ENCODE measurements at places on chromosomes 1 and 21.

DNA sequence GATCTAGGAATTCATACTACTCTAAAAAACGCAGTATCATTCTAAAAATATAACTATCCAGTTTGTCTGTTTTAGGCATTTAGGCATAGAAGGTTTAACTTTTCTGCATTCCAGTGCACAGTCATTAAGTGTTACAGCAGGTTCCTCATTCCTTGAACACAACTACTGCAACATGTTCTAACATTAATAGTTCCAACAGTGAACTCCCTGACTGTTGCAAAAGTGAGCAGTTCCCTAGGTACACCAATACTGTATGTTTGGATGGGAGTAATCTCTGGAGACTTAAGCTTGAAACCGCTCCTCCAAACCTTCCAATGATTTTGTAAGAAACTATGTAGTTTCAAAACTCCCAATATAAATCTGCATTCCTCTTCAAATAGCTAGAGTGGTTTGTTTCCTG, 46.2 kb downstream of the UCHL5 start:
- no peak for DNase-seq

DNA sequence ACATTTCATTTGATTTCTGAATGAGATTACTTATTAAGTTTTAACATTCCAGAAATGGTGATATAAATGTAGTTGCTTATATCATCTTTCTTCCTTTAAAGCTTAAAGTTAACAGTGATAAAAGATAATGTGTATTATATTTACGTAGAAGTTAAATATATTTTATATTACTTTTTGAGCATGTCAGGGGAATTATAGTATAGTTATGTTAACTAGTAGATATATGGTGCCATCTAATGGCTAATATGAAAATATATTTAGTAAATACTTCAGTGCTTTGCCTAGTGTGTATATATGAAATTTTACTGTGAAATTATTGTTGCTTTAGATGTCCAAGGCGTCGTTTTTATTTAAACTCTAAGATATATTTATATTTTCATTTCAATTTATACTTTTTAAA, 51.5 kb downstream of the SYT14 start:
- no peak for DNase-seq

DNA sequence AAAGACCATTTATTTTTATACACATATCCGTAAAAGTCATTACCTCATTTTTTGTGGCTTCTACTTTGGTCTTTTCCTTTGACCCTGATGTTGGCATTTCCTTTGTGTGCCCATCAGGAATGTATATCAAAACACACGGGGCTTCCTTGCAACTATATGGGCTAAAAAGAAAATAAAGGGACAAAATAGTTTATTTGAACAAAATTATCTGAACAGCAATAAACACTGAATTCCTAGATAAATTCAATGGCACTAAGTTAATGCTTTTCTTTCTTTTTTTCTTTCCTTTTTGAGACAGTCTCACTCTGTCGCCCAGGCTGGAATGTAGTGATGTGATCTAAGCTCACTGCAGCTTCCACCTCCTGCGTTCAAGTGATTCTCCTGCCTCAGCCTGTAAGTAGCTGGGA, 45.2 kb downstream of the EPRS1 start:
- DNase-seq = no peak

DNA sequence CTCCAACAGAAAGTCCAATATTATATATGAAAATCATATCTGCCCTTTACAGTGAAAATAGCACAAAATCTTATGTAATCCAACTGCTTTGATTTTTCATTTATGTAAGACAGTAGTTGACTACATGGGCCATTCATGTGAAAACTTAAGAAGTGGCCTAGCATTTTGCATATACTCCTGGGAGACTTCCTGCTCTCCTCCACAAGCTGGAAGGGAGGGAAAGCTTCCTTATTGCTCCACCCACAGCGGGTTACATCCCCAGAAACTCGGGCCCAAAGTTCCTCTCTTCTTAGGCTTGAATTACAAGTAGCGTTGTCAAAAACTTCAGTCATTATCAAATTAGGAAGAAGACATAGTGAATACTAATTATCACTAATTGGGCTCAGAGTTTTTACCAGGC, 29.2 kb downstream of the FYB2 start:
- DNase-seq = no peak

- DNase-seq = no peak
These were observed 801.7 kb upstream of the PRMT6 start for GRCh38 chr1:106254748-106255147.

- no peak for DNase-seq
These were observed 8.7 kb downstream of the ITSN1 start for GRCh38 chr21:33650929-33651509.

DNA sequence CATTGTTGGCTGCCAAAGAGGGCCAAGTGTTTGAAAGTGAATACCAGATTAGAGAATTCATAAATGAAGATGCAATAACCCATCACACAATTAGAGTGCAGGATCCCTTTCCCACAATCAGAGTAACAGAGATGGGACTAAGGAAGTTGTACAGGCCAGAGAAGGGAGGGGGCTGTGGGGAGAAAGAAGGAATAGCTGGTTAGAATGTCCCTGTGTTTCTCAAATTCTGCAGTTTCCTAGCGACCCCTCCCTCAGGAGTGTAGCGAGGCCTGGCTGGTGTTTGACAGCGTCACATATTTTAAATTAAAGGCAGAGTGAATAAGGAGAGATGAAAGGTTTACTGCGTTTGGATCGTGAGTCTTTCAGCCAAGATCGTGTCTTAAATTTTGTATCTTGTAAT, 58.1 kb downstream of the GALNT2 start:
- no peak for DNase-seq

DNA sequence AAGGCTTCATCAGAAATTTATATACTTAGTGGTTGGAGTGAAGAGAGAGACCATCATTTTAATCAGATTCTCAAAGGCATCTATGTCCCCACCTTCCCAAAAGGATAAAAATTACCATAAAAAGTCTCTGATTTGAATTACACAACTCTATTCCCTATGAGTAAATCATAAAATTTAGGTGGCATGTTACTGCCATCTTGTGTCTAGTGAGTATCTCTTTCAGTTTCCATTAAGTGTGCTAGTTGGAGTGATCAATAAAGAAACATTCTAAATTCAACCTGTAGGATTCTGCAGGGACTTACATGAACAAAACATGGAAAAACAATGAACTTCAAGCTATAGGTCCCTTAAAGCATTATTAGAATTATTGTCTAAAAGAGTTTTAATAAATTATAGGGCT, 655.4 kb downstream of the LTN1 start:
- DNase-seq = no peak

- DNase-seq = peak; percentile 72
These were observed 3.2 kb downstream of the ATP1B1 start for GRCh38 chr1:169109561-169110134.

DNA sequence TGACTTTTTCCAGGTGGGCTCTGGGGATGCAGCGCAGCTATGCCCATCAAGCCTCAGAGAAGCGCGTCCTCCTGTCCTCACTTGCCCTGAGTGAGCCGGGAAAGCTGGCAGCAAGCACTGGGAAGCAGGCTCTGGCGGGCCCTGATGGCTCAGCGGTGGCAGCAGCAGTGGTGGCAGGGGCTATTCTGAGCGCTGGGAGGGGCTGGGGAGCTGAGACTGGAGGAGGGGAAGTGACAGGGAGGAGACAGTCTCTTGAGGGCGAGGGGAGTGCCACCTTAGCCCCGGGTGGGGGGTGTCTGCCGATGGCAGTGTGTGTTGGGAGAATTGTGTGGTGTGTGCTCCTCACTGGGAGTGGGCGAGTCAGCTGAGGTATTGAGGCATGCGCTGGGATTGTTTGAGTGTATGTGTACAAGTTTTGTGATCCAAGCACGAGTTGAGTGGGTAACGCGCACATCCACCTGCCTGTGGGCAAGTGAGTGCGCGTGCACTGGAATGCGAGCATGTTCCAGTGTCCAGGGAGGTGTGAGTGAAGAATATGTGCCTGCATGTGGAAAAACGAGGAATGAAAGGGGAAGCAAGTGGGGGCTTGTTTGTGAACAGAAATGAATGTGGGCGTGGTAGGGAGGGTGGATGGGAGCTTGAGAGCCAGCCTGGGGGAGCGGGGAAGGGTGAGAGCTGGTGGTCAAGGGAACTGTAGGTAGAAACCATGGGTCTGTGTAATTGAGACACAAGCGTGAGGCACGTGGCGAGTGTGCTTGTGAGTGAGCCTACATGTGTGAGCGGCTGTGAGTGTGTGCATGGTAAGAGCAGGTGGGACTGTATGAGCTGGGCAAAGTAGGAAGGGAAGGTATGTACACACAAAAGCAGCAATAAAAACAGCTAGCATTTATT, 2.9 kb upstream of the FOXO6 start:
- DNase-seq = peak; percentile 42

GRCh38 chr1:10495475-10495817, 20.7 kb downstream of the PEX14 start:
- peak; percentile 38 for DNase-seq

GRCh38 chr1:151288502-151288901, 6.4 kb downstream of the ZNF687 start:
- DNase-seq = no peak

DNA sequence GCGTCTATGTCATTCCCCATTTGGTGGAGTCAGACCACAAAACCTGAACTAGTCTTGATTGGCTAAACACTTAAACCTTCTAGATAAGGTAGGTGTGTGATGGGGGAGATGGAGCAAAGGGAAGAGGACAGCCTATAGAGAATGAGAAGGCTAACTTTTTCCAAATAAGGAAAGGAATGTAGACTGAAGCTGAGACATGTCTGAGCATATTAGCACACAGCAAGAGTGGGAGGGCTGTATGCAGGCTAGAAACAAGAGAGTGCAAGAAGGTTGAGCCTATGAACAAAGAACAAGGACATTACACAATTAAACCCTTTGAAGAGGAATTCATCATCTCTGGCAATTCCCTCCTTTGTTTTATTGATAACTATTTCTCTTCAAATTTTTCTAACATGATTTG, 89.2 kb upstream of the OLFM3 start:
- no peak for DNase-seq

GRCh38 chr1:201711811-201712210, 117.1 kb upstream of the IPO9 start:
- DNase-seq = no peak

- DNase-seq = no peak
These were observed 76.5 kb downstream of the ACTL8 start for GRCh38 chr1:17831597-17831996.

DNA sequence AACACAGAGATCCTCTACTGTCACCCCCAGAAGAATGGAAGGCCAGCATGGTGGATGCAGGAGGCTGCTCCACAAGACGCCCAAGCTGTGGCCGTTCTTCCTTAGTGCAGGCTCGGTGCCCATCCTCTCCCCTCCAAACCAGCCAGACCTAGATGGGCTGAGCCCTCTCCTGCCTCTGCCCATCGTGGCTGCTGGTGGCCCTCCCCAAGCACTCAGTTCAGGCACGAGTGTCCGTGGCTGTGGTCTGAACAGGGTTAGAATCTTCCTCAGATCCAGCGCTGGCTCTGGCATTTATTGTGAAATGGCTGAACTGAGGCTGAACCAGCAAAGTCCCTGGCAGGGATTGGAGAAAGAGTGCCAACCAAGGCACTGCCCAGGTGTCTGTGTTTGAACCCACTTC, 59.5 kb downstream of the TRIM11 start:
- DNase-seq = no peak

DNA sequence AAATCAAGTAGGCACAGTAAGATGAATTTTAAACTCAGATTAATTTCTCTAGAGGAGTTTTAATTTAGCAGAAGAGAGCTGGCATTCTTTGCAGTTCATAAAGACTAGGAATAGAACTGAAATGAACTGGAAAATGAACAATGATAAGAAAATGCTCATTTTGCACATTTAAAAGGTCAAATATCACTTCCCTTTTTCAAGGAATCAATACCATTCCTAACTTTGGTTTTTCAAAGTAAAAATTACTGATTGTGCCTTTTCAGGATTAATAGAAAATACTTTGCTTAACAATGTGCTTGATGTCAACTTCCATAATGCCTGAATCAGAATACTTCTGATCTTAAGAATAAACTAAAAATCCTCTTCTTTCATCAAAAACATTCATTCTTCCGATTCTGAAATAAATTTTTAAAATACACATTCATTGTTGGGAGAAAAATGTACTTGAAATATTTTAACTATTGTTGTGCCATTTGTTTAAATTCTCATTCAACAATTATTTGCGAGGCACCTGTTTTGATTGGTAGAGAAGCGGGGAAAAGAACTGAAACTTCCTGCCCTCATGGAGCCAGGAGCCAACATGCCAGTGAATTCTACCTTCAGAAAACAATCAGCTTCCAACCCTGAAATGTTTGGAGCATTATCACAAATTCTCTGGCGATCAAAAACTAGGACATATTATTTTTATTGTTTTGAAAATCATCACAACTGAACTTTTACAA, 2.1 kb downstream of the SCAF4 start:
- no peak for DNase-seq

DNA sequence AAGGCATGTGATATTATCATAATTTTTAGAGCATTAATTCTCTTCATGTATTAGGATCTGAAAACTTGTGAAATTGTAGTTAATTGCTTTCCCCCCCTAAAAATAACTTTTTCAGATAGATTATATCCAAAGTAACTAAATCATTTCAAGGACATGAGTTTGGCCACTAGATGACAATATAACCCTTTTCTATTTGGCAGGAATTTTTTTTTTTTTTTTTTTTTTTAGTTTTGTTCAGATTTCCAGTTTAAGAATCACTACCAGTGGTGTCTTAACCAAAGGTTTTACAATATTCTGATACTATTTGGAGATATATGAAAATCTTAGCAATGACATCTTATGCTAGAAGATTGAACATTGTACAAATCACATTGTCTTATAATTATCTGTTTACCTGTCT, 370.8 kb downstream of the AMY1C start:
- no peak for DNase-seq

- no peak for DNase-seq
These were observed 29.3 kb upstream of the NLRP3 start for GRCh38 chr1:247386687-247387086.

DNA sequence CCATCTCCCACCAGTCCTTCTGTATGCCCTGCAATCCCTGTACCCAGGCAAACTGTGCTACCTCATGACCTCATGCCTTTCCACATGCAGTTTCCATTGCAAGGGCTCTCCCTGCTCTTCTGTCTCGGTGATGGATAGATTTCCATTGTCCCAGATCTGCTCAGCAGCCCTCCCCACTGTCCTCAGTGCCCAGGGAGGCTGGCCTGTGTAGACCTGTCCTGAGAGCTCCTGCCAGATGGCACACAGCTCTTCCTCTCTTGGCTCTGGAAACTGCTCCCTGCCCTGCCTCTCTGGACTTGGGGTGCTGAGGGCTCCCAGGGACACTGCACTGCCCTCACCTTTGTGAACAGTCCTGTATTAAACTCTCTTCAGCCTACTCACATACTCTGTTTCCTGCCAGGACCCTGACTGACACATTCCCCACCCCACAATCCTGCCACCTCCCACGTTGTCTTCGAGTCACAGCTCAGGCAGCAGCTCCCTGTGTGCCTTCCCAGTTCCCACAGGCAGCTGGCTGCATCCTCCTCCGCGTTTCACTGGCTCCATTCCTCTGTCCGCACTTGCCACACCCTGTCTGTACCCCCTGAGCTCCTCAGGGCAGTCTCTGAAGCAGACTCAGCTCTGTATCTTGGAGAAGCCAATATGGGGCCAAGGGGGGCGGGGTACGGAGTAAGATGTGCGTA, 57.0 kb downstream of the SPATA46 start:
- DNase-seq = no peak
